NT2/D1 (cell line): ENCODE measurements at places on chromosomes 3 and 15.

DNA sequence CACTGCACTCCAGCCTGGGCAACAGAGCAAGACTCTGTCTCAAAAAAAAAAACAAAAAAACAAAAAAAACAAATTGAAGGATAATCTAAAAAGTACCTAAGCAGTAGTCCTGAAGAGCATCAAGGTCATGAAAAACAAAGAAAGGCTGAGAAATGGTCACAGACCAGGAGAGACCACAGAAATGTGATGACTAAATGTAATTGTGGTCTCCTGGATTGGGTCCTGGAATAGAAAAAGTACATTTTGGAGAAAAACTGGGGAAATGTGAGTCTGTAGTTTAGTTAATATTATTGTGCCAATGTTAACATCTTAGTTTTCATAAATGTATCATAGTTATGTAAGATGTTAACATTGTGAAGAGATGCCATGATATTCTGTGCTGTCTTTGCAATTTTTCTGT is 267.5 kb upstream of the NR2E3 start:
- no peak for DNase-seq

DNA sequence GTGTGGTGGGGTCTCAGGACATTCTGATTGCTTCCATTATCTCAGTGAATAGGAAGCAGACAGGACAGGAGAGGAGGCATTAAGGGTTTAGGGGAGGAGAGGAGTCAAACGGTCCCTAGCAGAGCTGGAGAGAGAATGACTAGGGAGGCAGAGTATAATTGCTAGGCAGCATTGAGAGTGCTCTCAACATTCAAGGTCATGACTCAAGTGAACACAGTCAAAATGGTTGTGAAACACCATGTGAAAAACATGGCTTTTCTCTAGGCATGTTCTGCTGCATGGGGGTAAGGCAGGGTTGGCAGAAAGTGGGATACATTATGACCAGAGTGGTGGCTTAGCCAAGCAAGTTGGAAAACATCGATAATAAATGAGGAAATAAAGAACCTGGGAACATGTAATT is 19.5 kb upstream of the HRH1 start:
- no peak for DNase-seq

DNA sequence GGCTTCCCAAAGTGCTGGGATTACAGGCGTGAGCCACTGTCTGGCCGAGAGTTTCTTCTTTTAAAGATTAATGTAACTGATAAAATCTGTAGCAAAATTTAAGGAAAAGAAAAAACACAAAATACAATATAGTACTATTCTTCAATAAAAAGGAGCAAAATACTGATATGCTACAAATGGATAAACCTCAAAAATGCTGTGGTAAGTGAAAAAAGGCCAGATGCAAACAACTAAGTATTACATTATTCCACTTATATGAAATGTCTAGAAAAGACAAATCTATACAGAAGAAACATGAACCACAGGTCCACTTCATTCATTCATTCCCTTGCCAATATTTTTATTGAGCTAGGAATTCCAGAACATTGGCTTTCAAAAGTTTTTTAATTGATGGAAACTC is 299.5 kb downstream of the CTNNB1 start:
- DNase-seq: no peak

GRCh38 chr15:89317186-89317720 is 17.4 kb downstream of the POLG start:
- no peak for DNase-seq
